ENCODE measurements at places on chromosomes 6 and 20.

- no peak for DNase-seq
Observed at GRCh38 chr6:47520282-47520681, 42.7 kb downstream of the CD2AP start.

GRCh38 chr6:74100719-74101287 lies 404.8 kb downstream of the CD109 start:
- no peak for DNase-seq

GRCh38 chr6:136720045-136720770 lies 72.1 kb downstream of the MAP3K5 start:
- DNase-seq: no peak

DNA sequence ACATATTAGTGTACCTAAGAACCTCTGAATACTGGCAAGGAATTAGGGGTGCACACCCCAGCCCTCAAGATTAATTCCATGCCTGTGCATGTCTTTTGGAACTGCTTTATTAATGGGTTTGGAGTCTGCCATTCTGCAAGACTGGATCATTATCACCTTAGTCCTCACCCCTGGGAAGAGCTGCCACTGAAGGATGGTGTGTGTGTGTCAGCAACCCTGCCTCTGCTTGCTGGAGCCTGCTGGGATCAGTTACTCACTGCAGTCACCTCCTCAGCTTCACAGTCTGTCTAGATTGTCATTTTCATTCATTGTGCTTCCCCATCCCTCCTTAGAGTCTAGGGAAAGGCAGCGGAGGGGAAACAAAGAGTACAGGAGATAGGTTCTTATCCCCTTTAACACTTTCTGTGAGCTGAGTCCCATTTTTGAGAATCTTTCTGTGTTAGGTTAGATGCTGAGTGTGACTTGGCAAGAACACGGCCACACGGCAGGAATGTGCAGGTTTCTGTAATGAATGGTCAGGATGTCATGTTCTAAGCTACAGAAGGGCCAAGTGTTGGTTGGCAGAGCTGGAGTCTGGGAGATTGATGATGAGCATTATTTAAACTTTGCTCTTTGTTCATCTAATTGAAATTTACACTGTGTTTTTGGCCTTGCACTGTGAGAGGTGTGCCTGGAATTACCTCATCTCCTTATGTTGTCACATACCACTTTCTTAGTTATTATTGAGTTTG lies 21.1 kb downstream of the GHRH start:
- no peak for DNase-seq

DNA sequence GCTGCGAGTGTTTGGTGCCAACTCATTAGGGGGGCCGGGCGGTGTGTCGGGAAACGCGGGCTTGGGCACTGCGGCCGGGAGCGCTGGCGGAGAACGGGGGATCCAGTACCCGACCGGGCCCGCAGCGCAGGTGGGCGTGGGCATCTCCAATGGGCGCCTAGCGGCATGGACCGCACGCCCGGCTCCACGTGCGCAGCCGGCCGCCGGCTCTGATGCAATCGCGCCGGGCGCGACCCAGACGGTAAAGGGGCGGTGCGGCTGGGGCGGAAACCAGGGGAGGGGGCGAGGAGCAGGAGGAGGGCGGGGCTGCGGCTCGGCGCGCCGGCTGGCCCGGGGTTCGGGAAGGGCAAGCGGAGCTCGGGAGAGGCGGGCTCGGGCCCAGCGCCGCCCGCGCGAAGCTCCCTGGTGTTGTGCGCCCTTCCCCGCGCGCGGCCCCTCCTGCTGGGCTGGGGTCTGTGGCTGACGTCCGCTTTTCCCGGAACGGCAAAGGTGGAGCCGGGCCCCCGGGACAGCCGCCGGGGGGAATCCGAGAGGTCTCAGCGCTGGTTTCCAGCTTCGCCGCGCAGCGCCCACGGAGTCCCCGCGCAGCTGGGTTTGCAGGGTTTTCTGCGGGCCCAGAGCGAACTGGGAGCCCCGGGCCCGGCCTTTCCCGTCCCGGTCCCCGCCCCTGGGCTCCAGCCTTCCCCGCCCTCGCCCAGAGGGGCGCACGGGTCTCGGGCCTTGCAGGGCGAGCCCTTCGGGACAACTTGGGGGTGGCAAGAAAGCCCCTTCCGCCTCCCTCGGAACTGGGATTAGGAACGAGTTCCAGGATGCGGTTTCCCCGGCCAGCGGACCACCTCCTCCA lies 867 bp downstream of the MTHFD1L start:
- peak; percentile 60 for DNase-seq

- DNase-seq: no peak
Observed at GRCh38 chr6:45608252-45608913, 230.6 kb upstream of the SUPT3H start.

DNA sequence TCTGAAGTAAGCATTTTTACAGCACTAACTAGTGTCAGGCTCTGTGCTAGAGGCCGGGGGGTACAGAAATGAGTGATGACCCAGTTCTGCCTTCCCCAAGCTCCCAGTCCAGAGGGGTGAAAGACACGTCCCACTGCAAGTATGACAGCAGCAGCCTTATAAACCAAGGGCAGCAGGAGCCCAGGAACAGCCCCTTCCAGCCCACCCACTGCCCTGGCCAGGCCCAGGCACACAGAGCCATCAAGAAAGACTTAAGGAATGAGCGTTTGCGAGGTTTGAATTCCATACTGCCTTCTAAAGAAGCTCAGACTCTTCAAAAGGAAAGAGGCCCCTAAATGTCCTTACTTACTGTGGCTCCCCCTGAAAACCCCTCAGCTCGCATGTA lies 10.0 kb downstream of the TRERF1 start:
- no peak for DNase-seq

- DNase-seq: peak; percentile 34
Observed at GRCh38 chr6:52881996-52882841, 27.3 kb downstream of the GSTA3 start.

GRCh38 chr20:52160621-52161204 lies 30.9 kb downstream of the ZFP64 start:
- no peak for DNase-seq

GRCh38 chr6:19268718-19269117 lies 568.5 kb upstream of the ID4 start:
- DNase-seq: no peak

DNA sequence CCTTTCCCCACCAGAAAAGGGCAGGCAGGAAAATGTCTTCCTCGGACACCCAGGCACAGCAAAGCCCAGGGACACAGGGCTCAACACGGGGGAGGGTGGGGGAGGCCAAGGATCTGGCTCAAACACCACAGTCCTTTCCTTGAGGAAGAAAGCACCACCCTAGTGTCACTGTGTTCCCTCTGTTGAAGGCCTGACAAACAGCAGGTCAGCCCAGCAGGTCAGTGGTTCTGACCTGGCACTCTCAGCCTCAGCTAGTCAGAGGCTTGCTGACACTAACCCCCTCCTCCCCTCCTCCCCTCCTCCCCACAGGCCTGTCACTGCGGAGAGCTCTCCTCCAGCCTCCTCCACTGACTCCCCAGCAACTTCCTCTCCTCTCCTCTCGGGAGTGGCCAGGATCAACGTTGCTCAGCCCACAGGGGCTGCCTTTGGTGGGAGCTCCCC lies 239.6 kb downstream of the LRFN2 start:
- DNase-seq: no peak

- DNase-seq: no peak
Observed at GRCh38 chr6:74879976-74880375, 325.9 kb downstream of the COL12A1 start.

- no peak for DNase-seq
Observed at GRCh38 chr20:33291416-33291815, 8.4 kb downstream of the BPIFB1 start.

All from activated T-cell treated with anti-CD3 and anti-CD28 coated beads for 1 hour (primary cell).